IMR-90 (cell line): ENCODE measurements at places on chromosomes 1 and 21. TPM values are rescaled to one million over a fixed set of nuclear protein-coding genes. Genes with fewer than 3 reads are reported as not detected.
A peak's percentile ranks its signal among the peaks of the same experiment; 100 is the strongest.

- peak; percentile 56 for DNase-seq
Measured at GRCh38 chr1:165116732-165117131, 239.8 kb downstream of the LMX1A start.

- DNase-seq: no peak
Measured at GRCh38 chr1:23801338-23801748, 789 bp upstream of the GALE start.

DNA sequence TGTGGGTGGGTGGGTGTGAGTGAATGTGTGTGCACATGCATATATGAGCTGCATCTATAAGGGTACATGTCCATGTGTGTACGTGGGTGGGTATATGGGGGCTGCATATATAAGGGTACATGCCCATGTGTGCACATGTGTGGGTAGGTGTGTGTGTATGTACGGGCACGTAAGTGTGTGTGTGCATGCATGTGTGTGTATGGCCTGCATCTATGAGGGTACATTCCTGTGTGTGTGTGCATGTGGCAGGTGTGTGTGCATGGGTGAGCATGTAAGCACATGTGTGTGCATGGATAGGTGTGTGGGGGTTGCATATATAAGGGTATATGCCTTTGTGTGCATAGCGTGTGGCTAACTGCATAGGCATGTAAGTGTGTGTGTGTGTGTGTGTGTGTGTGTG is 181.0 kb upstream of the ARHGEF16 start:
- no peak for DNase-seq

DNA sequence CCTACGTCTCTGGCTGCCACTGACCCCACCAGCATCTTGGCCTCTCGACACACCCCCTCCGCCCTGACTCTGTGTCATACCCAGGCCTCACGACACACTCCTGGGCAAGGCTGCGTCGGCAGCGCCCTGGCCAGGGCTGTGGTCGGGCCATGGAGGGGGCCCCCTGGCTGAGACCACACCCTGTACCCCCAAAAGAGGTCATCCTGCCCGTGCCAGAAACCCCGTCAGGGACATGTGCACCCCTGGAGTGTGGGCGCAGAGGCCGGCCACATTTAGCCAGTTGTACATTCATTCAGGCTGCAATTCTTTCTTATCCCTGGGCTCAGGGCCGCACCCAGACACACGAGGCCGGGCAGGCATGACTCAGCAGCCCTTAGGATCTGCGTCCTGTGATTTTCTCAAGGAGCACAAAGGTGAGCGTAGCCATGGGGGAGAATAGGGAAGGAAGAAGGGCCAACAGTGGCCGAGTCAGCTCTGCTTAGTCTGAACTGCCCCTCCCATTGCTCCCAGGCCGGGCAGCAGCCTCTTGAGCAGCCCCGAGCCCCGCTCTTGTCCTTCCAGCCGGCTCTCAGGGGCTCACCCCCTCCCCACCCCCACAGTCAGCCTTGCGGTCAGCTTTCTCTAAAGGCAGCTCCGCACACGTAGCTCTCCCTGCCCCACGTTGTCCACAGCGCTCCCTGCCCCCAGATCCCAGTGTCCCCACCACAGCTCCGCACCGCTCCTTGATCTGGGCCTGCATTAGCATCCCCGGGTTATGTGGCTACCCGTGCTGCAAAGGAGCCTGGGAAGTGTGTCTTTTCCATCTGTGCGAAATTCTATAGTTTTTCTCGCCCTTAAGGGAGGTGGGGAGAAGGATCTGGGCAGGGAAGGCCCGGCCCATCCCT is 7.9 kb downstream of the CSTB start:
- peak; percentile 75 for DNase-seq

- DNase-seq: no peak
Measured at GRCh38 chr1:232213928-232214327, 416.0 kb downstream of the SIPA1L2 start.

DNA sequence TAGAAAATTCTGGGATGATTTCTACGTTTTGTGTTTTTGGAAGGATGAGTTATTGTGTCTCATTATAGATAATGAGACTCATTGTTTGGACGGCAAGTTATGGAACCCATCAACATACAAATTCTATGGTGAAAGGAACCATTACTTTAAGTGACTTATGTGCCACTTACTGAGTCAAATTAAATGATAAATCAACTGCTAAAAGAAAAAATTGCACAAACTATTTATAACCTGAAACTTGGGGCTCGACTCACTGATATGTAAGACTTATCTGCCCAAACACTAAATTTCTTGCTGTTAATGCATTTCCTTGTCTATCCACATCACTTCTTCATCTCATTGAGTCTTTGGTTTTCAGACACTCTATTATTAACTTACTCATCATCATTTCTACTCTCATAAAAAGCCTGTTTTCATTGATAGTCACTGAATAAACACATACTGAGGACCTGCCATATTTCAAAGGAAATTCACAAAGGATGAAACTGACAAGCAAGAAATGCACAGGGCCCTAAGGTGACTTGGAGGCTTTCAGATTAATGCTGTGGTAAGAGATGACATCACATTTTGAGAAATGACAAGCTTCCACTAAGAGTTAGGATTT is 872.7 kb upstream of the ADAMTS5 start:
- no peak for DNase-seq

GRCh38 chr1:43997295-43997999 is 6.0 kb downstream of the CCDC24 start:
- DNase-seq: no peak

DNA sequence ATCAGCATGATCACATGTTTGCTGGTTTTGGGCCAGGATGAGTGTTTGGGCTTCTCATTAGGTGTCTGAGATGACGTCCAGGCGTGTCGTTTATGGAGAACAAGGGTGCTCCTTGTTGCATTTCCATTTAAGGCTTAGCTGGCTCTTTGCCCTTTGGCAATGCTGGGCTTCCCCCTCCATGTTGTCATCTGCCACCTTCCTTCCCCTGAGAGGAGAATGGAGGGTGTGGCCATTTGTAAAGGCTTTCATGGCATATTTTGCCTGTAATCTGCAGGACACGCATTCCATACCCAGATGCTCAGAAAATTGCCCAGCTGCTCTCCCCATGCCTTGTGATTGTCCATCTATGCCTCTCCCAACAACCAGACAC is 27.7 kb downstream of the PKP1 start:
- DNase-seq: peak; percentile 13

DNA sequence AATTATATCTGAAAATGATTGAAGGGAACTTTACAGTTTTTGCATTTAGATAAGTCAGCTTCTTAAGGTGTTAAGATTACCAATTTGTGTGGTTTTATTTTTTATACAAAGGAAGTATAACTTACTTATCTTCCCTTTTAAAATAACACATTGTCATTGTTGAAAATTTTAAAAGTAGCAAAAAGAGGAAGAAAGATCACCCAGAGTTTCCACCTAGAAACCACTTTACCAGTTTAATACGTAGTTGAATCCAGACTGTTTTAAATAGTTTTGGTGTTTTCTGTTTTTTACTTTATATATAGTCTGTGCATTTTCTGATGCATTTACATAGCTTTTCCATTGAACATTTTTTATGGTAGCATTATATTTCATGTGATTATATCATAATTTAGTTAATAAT is 6.1 kb downstream of the CCDC18 start:
- no peak for DNase-seq

DNA sequence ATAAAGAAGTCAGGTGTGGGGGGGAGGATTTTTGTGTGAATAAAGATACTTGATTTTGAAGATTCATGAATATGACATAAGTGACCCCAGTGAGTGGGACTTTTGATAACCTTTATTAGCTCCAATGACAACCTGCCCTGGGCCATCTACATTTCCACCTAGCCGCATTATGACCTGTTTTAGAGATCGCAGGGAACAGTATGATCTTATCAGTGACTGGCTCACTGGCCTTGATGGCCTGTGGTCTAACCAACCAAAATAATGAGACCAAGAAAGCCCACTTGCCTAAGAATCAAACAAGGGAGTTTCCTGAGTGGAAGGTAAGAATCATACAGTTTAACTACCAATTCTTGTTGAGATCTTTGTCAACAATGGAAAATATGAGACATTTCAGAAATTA is 1.8 kb downstream of the ELAPOR1 start:
- DNase-seq: no peak

DNA sequence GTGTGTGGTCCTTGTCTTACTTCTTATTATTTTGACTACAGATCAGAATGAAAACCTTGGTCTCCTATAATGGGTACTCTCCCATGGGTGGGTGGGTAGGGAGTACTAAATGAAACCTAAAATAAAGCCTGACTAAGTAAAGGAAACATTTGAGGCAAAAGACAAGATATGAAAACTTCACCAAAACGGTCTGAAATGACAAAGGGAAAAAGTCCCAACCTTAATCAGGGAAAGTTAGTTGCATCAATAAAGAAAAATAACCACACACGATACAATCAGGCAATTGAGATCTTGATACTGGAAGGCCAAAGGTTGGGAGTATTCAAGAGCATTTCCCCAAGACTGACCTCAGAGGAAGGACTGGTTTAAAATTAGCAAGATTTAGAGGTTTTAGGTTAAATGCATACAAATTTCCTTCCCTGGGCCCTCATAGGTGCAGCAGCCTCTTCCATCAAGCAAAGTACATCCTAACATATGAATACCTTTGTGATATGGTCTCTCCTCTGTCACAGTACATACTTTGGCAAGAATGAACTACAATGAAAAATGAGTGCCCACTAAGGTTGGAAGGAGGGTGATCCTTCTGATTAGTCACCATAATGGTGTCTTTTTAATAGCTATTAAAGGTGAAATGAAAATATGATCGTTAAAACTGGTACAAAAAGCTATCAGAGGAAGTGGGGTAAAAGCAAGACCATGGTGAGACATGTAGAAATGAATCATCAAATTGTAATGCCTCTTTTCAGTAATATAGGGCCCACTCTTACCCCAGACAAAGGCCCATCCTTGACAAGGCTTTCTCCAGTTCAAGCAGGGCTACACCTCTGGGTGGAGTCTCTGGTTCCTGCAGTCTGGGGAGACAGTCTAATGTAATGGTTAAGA is 15.3 kb upstream of the TNFSF4 start:
- DNase-seq: no peak

DNA sequence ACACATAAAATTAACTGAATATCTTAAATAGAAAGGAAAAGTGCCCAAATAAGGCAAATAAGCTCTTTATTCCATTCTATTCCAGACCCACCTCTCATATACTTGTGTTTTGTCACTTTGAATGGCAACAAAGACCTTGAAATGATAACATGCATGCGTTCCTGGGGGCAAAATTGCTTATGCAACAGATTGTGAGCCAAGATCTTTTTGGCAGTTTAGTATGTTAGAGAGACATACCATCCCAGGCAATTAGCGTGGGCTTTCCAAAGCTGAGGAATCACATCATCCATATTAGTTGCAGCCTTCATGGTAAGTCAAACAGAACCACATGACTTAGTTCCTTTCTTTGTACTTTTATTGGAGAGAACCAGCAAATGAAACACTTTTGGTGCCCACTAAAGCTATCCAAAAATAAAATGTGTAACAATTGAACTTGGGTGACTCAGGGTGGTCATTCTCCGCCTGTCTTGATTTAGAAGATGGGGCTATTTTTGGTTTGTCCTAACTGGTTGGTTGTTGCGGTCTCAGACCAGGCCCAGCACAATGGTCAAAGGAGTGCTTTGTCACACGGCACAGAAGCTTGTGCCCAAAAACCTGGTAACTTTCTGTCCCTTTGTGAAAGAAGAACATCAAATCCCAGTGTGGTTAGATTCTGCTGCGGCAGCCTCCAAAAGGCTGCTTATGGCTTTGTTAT is 68.7 kb upstream of the ATF3 start:
- no peak for DNase-seq

GRCh38 chr1:21607549-21608529 is 61.3 kb downstream of the RAP1GAP start:
- DNase-seq: peak; percentile 58

- DNase-seq: peak; percentile 18
Measured at GRCh38 chr1:20430355-20431175, 55.4 kb downstream of the CAMK2N1 start.

- peak; percentile 21 for DNase-seq
Measured at GRCh38 chr1:161305867-161306519, 3.8 kb downstream of the MPZ start.

- DNase-seq: no peak
Measured at GRCh38 chr1:226710501-226710900, 28.6 kb downstream of the ITPKB start.

- peak; percentile 17 for DNase-seq
Measured at GRCh38 chr1:202351725-202352124, 3.2 kb downstream of the PPP1R12B start.

GRCh38 chr1:228334226-228334935 is 72.3 kb downstream of the TRIM11 start:
- DNase-seq: no peak

DNA sequence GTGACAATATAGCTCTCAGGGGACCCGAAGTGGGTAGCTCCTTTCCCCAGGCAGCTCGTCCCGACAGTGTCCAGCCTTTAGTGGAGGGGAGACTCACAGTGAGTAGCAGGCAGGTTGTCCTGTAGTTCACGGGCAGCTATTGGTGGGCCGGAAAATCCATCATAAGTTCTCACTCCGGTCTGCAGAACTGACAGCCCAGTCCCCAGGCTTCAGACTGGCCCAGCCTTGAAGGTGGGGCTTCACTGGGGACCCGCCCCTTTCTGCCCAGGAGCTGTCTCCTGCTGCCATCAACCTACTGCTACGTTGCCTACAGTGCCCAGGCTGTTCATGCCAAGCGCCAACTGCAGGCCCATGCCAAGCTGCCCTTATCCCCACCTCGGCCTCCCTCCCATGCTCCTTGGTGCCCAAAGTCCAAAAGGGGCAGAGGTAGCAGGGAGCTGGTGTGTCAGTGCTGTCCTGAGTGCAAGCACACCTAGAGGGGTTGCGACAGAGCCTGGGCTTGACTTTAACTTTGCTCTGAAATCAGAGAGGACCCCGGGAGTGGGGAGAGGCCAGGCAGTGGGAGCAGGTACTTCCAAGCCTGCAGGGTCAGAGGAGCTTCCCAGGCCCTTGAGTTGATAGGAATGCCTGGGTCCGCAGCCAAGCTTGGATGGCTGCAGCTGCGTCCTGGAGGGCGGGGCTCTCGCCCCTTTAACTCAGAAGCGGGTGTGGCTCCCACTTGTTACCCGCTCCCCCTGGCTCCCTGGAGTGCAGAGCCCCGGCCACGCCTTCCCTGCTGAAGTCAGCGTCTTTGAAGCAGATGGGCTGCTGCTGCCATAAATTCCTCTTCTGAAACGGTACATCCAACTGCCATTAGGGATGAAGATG is 1144.3 kb upstream of the NCAM2 start:
- DNase-seq: no peak

The ACOT11 gene
- total RNA-seq: 2.5 TPM in 2 replicates

The EDARADD gene
- total RNA-seq: not detected in 2 replicates

The PRDM16 gene
- total RNA-seq: not detected in 2 replicates

The SYPL2 gene
- under 0.01 TPM in 2 replicates for total RNA-seq

The EPHB2 gene
- 54.7 and 58.8 TPM in 2 replicates for total RNA-seq

The LCE1A gene
- not detected in 2 replicates for total RNA-seq

The LRRC53 gene
- total RNA-seq: not detected in 2 replicates

The CYP4A11 gene
- total RNA-seq: not detected in 2 replicates

The OR2L8 gene
- not detected in 2 replicates for total RNA-seq

The MAP1LC3C gene
- under 0.01 TPM in 1 of 2 replicates, not detected in the other for total RNA-seq

The CELA3B gene
- not detected in 2 replicates for total RNA-seq

The TNFRSF4 gene
- not detected in 2 replicates for total RNA-seq

The VASH2 gene
- total RNA-seq: 0.83 and 0.90 TPM in 2 replicates

The MTARC2 gene
- total RNA-seq: 0.36 and 0.56 TPM in 2 replicates

The C1orf226 gene
- under 0.01 TPM in 1 of 2 replicates, not detected in the other for total RNA-seq

The NUDT4B gene
- 19.9 and 28.6 TPM in 2 replicates for total RNA-seq

The OR2W3 gene
- total RNA-seq: 0.28 and 0.54 TPM in 2 replicates
